Cerebellar nuclear complex (tissue), 1 donor: ENCODE measurements at places on chromosomes 4 and X.

- DNase-seq: no peak
Measured at GRCh38 chr4:109735566-109736365, 5.9 kb upstream of the PLA2G12A start.

DNA sequence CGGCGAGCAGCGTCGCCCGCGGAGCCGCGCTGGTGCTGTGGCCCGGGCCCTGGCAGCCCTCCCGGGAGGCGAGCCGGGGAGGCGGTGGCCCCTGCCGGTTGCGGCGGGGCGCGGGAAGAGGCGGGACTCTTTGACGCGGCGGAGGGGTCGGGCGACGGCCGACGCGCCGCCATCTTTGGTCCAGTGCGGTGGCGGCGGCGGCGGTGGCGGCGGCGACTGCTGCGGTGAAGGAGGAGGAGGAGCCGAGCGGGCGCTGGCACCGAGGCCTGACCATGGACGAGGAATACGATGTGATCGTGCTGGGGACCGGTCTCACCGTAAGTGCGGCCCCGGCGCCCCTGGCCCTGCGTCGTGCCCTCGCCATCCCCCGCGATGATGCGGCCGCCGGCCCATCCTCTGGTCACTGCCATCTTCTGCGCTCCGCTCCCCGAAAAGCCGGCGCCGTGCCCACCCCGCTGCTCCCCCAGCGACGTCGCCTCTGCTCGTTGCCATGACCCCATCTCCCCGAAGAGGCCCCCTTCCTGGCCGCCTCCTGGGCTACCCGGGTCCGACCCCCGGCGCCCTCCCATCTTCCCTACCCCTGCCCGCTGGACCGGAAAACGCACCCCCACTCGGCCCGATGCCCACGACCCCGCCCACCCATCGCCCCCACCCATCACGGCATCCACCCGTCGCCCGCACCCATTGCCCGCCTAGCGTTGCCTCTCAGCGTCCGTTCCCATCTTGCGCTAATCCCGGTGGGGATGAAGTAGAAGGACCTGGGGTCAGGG is at the start of gene GDI1:
Gene GDI1, plus strand, starts transcription at position 172 of the 770 bp plus-strand sequence. Its CDS starts 101 bp downstream, at position 273.
- DNase-seq: no peak

DNA sequence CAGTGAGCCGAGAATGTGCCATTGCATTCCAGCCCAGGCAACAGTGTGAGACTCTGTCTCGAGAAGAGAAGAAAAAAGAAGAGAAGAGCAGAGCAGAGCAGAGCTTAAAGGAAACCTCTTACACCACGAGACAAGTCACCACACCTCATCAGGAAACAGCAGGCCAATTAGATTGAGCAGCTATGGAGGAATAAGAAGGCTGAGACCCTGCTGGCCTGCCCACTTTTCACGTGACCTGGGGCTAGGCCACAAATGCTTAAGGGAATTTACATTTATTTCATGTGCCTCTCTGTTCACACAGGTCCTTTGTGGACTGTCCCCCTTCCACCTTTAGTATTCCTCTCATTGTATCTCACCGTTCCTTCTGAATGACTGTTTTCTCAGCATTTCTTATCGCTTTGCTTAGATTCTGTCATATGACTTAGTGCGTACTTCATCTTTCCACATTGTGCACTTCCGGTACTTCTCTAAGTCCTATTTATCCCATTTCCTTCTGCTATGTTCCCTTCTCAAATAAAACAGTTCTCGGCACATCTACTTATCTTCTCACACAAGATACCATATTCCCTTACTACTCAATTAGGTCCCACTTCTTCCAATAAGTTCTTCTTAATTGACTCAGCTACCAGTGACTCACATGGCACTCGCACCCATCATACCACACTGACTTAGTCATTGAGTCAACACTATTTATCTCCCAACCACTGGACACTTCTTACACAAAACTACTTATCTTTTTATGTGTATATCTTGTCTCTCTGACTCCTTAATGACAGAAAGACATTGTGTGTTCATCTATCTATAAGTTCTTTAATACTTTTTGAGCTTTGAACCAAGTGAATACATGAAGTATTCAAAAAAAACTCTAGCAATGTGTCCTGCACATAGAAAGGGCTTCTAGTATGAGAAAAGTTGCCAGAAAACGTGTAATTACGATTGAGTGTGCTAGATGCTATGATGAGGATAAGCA is 11.0 kb downstream of the CUL4B start:
- DNase-seq: no peak

DNA sequence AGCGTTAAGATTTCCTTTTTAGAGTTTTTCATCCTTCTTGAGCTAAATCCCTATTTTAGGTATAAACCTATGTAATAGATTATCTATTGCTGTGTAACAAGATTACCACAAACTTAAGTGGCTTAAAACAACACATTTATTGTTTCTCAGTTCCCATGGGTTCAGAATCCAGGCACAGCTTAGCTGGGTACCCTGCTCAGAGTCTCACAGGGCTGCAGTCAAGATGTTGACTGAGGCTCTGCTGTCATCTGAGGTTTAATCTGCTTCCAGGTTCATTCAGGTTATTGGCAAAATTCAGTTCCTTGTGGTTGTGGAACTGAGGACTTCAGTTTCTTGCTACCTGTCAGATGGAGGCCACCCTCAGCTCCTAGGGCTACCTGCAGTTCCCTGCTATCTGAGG is 60.9 kb downstream of the GK start:
- DNase-seq: no peak

- no peak for DNase-seq
Measured at GRCh38 chrX:74250574-74250973, 53.4 kb upstream of the ZCCHC13 start.

DNA sequence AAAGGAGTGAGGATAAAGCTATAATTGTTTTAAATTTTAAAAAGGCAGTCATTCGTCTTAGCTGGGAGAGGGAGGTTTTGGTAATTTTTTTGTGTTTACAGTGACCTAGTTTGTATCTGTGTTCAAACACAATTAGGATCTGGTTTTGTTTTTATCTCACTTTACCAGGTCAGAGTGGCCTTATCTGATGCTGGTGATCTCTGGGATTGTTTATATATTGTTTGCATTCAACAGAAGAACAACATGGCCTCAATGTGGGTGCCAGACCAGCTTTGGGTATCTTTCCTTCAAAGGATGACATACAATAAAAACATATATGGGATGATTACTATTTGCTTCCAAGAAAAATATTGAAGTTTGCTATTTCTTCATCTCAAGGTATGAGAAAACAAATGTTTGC is 272.2 kb upstream of the UGT8 start:
- no peak for DNase-seq

DNA sequence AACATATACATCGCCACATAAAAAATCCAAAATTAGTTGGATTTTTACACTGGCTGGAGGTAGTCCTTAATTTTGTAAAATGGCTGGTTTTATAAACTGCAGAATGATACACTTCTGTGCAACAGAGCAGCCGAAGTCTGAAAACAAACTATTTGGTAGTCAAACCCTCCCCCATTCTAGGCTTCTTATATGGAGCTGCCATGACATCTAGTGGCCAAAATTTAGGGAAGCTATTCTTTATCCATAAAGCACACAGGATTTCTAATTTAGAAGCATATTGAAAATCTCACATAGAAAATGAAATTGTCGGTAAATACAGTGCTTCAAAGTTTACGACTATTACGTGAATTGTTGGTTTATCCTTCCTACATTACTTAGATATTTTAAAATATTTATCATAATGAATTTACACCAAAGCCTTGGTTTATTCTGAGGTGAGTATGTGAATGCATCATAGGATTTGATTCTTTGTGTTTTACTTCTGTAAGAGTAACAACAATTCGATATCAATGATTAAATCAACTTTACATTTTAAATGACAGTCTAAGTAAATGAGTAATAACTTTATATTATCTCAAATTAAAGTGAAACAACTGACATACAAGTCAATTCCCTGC is 113.4 kb upstream of the FAM241A start:
- no peak for DNase-seq

- DNase-seq: no peak
Measured at GRCh38 chrX:133654811-133655210, 239.5 kb upstream of the GPC4 start.

- DNase-seq: no peak
Measured at GRCh38 chr4:124703154-124703553, 9.4 kb downstream of the ANKRD50 start.

DNA sequence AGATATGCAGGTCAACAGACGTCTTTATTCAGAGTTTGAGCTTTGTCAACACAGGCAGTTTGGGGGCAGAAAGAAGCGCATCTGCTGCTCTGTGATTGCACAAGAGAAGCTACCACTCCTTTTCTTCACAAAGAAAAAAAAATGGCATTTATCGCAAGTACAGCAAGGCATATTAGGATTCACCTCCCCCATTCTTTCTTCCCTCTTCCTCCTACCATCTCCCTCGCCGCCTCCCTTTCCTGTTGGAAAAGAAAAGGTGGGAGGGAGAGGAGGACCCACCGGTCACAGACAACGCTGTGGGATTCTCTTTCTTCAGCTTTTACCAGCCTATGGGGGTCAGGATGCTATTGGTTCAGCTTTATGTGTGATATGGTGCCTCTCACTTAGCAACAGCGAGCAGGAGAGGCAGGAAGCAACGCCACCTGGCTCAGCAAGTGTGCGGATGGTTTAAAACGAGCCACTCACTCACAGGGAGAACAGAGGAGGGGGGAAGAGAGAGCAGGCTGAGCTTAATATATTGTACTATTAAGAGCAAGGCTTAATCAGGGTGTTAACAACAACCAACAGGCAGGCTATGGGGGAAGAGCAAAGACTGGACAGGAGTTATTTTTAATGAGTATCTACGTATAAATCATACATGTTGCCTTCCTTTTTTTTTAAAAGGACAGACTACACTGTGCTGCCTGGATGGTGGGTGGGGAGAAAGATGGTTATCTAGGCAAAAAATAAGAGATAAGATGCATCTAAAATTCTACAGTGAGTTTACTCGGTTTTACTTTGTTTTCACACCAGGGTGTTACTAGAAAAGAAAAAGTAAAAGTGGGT is 104.7 kb downstream of the MAML3 start:
- peak; percentile 88 for DNase-seq

- DNase-seq: no peak
Measured at GRCh38 chr4:56681158-56681852, at the start of gene HOPX. Gene HOPX, minus strand, starts transcription at chr4:56681296. Its CDS starts 23,480 bp downstream, at chr4:56657816.
